ENCODE measurements at places on chromosomes 6 and 20.

GRCh38 chr20:9595763-9596162 lies 81.4 kb downstream of the LAMP5 start:
- no peak for DNase-seq

DNA sequence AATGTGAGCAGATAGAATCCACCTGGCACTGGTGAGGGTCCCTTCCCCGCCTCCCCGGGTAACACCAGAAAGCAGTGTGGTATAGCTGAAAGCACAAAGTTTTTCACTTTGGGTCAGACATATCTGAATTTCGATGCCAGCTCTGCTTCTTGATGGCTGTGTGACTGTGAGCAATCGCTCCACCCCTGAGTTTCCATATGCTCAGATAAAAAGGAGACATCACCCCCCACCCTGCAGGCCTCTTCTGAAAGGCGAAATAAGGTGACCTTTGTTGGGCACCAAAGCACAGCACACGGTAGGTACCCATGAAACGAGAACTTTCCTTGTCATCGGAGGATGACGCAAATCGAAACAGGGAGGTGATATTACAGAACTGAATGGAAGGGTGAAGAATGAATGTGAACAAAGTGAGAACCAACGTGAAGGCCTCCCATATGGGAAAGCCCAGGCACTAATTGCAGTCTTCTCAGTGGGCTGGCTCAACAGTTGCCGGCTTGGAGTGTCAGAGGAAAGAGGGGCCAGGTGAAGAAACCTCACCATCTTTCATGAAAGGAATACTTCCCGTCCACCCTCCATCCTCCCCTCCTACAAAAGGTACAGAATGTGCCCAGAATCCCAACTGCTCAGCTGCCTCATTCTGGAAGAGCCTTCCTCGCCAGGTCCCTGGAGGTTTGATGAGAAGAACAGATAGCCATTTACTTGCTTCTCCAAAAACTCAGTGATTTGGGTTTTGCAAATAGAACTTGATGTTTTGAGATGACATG lies 61.8 kb downstream of the NFATC2 start:
- no peak for DNase-seq

DNA sequence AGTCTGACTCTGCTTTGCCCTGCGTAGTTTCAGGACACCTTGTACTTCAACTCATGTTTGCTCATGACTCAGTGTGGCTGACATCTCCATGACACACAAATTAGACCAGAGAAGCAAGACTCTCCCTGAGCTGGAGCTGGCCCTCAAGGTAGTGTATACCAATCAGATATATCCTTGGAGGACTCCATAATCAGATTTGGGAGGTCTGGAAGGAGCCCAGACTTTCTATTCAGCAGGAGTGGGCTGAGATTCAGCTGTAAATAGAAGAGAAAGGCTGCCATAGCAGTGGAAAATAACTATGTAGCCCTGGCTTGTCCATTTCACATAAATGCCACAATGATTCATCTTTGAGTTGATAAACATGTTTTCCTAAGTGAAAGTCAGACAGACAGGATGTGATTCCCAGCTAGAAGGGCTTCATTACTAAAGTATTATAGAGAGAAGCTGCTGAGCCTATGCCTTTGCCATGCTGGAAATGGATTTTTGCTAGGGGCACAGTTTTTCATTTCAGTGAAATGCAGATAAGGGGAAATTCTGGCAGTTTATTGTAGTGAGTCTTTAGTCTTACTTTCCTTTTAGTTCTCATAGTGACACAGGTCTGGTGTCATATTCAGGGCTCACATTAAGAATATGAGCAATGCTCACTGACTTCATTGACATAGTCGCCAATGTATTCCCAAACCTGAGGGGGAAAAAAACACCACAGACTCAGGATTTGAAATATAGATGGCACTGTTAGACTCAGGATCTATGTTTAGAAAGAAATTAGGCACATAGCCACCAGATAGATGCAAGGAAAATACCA lies 95.3 kb downstream of the CLVS2 start:
- no peak for DNase-seq

GRCh38 chr20:35893942-35894341 lies 60.4 kb downstream of the SCAND1 start:
- DNase-seq = no peak

GRCh38 chr20:22302039-22302438 lies 282.3 kb downstream of the FOXA2 start:
- DNase-seq = no peak

- DNase-seq = no peak
These were observed 234.7 kb downstream of the MYLK4 start for GRCh38 chr6:2516059-2516458.

DNA sequence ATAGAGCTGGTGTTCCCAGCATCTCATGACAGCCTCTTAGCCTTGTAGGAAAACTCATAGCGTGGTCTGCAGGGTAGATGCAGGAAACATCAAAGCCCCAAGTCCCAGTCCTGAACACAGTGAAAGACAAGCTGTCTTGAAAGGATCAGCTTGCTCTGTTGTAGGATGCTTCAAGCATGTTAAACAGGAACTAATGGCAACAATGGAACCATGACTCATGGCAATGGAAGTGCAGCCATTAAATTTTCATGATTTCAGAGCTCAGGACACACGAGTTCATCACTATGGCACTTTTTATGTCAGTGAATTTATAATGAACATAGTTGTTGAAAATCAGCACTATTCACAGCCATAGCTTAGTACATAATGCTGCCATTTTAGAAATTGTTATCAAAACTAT lies 367.7 kb downstream of the KIF16B start:
- no peak for DNase-seq

GRCh38 chr20:36925234-36925633 lies 26.3 kb downstream of the SAMHD1 start:
- DNase-seq = no peak

GRCh38 chr6:43771210-43771857 lies 1.3 kb downstream of the VEGFA start:
- DNase-seq = peak; percentile 73

DNA sequence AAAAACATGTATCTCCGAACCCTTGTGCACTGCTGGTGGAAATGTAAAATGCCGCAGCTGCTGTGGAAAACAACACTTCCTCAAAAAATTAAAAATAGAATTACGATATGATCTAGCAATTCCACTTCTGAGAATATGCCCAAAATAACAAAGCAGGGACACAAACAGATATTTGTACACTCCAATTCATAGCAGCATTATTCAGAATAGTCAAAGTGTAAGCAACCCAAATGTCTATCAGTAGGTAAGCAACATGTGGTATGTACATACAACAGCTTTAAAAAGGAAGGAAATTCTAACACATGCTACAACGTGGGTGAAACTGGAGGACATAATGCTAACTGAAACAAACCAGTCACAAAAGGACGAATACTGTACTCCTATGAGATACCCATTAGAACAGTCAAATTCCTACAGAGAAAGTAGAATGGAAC lies 5.7 kb upstream of the RAB5IF start:
- DNase-seq = no peak

- DNase-seq = no peak
These were observed 30.4 kb downstream of the ATXN1 start for GRCh38 chr6:16730738-16731477.

- no peak for DNase-seq
These were observed 130.6 kb downstream of the AFG1L start for GRCh38 chr6:108425428-108425827.

GRCh38 chr6:108822401-108822800 lies 25.8 kb upstream of the ARMC2 start:
- no peak for DNase-seq

DNA sequence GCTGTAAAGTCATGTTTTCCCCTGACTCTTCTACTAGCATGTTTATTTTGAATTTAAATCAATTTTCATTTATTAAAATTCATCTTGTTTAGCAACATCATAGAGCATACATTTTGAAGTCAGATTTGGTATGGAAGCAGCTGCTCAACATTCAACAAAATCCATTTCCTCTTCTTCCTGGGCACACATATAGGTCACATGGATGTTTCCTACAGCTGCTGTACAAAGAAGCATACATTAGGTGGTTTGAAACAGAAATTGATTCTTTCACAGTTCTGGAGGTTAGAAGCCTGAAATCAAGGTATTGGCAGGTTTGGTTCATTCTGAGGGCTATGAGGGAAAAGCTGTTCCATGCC lies 495.2 kb downstream of the RFPL4B start:
- DNase-seq = no peak

DNA sequence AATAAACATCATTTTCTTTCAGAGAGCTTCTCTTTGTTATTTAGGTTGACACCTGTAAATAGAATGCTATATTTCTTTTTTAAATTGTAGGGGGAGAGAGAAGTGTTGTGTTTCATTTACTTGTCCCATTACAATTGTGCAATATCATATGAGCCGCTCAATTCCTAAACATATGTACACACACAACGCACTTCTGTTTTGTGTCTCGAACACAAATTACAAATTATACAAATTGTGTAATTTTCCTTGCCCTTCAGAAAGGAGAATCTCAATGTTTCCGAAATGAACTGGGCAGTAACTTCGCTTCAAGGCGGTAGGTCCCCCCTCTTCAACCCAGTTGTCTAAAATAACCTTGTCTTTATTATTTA lies 2.6 kb upstream of the ABT1 start:
- no peak for DNase-seq

DNA sequence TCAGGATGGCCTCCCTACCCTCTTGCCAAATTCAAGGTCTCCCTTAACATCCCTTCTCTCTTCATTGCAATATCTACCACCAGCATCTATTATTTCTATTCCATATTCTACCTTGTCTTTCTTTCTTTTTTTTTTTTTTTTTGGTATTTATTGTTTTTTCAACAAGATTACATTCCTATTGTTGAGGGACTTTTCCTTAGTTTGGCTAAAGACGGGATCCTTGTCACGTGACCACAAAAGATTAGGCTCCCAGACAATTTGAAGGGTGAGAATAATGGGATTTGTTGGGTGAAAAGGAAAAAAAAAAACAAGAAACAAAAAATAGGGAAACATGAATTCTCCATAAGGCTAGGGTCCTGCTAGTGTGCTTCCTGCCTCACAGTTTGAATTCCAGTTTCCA lies 124.3 kb upstream of the MCHR2 start:
- DNase-seq = no peak

DNA sequence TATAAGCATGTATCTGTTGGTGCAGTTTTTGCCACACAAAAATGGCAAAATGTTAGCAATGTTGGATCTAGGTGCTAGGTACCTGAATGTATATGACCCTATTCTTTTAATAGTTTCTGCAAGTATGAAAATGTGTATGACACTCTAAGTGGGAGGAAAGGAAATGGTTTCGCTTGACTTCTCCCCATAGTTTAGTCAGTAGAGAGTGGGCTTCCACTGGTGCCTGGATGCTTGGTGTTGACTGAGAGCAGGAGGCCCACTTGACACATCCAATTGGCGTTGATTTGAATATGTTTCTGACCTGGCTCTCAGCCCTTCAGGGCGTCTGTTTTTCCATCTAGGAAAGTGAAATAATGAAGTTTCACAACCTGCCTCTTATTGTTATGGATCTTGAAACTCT lies 41.8 kb upstream of the GABRR1 start:
- DNase-seq = no peak

GRCh38 chr20:542777-543368 lies 717 bp downstream of the CSNK2A1 start:
- DNase-seq = no peak

DNA sequence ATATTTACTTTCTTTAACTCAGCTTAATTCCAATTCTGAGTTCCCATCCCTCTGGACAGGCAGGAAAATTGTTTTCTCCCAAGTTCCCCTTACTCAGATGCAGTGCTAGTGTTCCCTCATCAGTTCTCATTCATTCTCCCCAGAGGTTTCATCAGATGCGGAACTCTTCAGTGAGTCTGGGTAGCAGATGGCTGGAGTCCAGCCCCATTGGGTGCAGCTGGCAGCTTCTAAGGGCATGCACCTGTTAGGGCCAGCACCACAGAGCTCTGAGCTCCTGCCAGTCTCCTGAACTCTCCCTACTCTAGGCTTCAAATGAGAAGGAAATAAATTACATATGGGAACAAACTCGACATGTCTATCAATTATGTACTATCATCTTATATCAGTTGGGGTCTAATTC lies 76.6 kb downstream of the SOD2 start:
- DNase-seq = no peak

- no peak for DNase-seq
These were observed 11.7 kb downstream of the SGK2 start for GRCh38 chr20:43570496-43570895.

GRCh38 chr20:32431457-32431856 lies 73.3 kb downstream of the ASXL1 start:
- no peak for DNase-seq

GRCh38 chr6:80434691-80435350 lies 328.4 kb downstream of the BCKDHB start:
- DNase-seq = no peak

DNA sequence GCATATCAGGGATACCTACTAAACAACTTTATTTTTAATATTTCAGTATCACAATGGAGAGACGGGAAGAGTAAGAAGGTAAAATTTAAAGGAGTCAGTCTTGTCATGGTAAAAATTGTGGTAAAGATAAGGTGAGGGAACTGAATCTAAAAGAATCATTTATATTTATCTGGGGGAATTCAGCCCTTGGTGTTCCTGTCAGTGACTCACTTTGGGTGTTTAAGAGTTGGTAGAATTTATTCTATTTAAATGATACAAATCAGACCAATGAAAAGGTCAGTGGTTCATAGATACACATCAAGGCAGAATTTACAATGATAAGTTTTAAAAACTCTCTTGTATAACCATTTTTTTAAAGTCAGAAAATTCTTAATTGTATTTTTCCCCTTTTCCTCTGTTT lies 164.4 kb downstream of the CDKAL1 start:
- no peak for DNase-seq

DNA sequence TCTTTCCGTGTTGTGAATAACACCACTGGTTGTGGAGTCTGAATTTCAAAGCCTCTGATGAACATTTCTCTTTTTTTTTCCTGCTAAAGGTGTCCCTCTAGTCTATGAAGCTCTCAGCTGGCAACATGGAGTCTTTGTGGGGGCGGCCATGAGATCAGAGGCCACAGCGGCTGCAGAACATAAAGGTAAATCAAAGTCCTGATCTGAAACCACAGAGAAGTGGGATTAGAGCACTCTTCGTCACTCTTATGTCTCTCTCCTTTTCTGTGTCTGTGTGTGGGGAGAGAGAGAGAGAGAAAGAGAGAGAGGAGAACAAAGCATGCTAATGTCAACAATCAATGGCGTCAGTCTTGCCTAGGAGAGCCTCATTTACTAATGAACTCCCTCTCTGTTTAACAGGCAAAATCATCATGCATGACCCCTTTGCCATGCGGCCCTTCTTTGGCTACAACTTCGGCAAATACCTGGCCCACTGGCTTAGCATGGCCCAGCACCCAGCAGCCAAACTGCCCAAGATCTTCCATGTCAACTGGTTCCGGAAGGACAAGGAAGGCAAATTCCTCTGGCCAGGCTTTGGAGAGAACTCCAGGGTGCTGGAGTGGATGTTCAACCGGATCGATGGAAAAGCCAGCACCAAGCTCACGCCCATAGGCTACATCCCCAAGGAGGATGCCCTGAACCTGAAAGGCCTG lies 4.2 kb downstream of the PCK1 start:
- DNase-seq = no peak
